Islet precursor cell (in vitro differentiated cells): ENCODE measurements at places on chromosomes 11 and 22.

DNA sequence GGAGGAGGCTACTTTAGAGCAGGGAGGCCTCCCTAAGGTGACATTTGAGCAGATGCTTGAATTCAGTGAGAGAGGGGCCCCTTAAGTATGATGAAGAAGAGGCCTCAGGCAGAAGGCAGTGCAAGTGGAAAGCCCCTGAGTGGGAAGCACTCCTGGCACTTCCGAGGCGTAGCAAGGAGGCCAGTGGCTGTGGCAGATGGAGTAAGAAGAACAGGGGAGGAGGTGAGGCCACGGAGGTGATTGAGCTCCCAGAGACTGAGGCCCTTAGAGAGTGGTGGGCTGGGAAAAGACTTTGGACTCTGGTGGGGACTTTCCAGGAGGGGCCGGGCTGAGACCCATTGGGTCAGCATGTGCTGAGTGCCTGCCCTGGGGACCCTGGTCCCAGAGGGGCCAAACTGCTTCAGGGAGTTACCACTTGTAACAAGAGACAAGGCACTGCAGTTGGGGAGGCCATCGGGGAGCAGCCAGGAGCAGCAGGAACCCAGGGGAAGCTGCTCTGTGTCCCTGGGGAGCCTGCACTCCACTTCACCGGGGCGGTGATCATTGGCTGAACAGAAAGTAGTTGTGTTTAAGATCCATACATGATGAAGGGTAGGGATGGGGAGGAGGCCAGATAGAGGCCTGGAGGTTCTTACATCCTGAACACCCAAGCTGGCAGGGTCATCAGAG lies 2.5 kb upstream of the CENPM start:
- DNase-seq, result no peak

GRCh38 chr22:45942787-45943493 lies 34.0 kb downstream of the WNT7B start:
- DNase-seq, result no peak

- no peak for DNase-seq
Measured at GRCh38 chr11:11964774-11965150, 43.7 kb downstream of the DKK3 start.

GRCh38 chr22:19223617-19224016 lies 45.1 kb upstream of the SLC25A1 start:
- no peak for DNase-seq

DNA sequence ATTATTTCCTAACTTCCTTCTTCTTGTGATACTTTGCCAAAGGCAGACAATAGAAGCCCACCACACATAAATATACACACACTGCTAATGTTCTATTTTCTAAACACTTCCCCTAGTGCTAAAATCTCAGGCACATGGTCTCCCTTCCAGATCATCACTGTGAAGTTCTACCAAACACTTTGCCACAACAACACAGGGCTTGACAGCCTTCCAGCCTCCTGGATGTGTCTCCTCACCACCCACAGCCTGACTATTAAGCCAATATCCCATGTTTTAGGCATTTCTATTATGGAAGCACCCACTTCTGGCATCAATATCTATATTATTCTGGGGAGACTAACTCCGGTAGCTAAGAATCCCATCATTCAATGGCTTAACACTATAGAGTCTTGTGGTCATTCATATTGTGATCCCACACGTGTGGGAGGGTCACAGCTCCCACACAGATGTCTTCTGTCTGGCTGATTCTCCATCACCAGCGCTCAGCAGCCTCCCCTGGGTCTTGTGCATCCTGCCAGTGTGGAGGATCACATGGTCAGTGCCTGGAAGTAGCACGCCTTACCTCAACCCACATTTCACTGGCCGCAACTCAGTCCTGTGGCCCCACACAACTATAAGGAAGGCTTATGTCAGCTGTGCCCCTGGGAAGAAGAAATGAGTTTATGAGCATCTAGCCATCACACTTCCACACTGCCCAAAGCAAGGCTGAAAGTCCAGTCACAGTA lies 29.0 kb downstream of the SPATA19 start:
- DNase-seq, result peak; percentile 25

GRCh38 chr11:2777386-2777785 lies 77.6 kb upstream of the KCNQ1OT1 start:
- peak; percentile 80 for DNase-seq

GRCh38 chr11:108203075-108203474 lies 19.4 kb downstream of the NPAT start:
- DNase-seq, result no peak

- no peak for DNase-seq
Measured at GRCh38 chr22:36360011-36360410, 27.8 kb downstream of the MYH9 start.

DNA sequence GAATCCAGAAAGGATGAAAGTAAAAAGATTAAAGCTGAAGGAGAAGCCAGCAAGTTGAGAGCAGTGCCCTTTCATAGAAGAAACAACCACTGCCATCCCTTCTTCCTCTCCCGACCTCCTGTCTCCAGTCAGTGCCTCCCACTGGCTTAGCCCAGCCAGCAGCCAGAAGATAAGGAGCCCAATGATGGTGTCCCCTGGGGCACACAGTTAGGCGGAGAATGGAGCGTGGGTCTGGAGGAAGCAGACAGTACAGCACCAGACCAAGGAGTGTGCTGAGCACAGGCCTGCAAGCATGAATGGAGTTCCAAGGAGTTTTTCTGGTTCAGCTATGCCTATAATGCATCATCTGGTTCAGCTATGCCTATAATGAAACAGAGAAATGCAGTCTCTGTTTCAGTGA lies 54.3 kb upstream of the TNRC6B start:
- DNase-seq, result peak; percentile 75

- no peak for DNase-seq
Measured at GRCh38 chr11:67082071-67082791, 25.6 kb downstream of the RHOD start.
